ENCODE measurements at places on chromosomes 1 and 21.

DNA sequence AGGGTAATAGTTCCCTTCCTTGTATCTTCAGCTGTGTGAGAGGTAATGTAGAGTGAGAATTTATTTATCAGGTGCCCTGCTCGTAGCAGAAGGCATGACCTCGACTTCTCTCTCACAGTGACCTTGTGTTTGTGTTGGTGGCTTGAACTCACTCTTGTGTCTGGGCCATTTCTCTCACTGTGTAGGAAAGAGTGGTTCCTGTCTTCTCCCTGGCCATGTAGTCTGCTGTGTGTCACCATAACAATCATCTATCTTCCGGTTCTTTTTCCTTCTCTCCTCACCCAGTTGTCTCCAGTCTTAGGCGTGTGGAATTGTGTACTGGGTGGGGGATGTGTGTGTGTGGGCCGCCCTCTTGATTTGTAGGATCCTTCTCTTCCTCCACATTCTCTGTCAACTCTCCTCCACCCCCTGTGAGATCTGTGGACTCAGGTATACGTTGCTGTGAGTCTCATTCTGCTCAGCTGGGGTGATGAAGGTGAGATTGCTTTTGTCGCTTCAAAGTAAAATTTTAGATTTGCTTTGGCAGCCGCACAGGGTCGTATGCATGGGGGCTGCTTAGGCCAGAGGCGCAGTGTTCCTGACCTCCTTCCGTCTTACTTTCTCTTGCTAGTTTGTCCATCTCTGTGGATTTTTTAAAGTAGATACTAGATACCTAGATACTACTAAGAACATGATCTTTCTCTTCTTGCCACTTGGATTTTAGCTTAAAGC, 31.6 kb downstream of the MAPKAPK2 start:
- no peak for DNase-seq

DNA sequence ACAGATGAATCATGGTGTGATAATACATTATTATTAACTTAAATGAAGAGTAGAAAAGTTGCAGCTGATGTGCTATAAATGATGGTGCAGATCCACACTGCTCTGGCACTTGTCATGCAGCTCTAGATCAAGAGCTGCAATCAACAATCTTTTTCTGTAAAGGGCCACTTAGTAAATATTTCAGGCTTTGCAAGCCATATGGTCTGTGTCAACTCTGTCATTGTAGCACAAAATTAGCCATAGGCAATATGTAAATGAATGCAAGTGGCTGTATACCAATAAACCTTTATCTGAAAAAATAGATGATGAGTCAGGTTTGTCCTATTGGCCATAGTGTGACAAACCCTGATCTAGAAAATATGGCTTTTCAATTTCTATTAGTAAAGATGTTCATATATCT, 66.6 kb downstream of the RGS18 start:
- DNase-seq, result no peak

GRCh38 chr21:40436261-40436660, 410.7 kb downstream of the DSCAM start:
- no peak for DNase-seq

GRCh38 chr1:186536273-186536890, 75.5 kb upstream of the PDC start:
- DNase-seq, result no peak

- no peak for DNase-seq
Measured at GRCh38 chr1:7703321-7704213, 67.5 kb upstream of the VAMP3 start.

Data from cortex of kidney (tissue), 1 donor.